ENCODE measurements at places on chromosomes 7 and 10.

DNA sequence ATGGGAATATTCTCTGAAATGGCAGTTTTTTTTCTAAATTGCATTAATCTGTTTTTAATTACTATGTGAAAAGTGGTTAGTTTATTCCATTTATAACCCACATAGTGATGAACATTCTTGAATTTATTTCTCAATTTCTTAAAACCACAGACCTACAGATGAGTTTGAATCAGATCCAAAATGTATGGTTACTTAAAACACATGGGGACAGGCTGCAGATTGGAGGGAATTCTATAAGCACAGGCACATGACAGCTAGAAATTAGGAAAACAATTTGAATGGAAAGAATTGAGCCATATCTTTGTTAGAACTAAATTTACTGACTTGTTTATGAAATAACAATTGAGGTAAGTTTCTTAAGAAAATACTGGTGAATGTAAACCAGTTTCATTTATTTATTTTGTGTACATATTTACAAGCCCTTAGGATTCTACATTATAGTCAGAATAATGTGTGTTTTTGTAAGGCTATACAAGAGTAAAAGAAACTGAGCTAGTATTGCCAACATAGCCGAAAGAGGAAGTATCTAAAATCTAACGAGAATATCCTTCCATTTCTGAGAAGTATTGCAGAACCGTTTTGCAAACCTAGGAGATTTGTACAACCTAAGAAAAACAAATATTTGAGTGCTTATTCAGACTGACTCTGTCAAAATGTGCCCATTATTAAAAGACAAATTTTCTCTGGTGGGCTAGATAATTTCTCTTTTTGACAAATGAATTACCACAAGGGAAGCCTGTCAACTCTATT lies 434.3 kb upstream of the SEMA3D start:
- DNase-seq: no peak

DNA sequence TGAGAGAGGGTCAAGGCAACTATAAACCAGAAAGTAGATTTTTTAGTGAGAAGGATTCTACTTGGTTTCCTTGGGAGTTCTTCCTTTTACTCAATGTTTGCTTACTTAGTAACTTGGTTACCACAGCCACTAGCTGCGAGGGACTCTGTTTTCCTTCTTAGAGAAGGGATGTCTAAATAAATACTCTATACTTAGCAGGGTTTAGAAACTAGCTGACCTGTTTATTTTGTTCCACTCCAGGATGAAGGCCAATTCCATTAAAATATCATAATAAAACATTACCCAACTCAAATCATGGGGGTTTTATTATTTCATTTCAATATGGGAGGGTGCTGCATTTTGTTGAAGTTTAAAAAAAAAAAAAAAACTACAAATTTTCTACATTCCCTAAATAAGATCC lies 87.3 kb downstream of the PPP1R3A start:
- no peak for DNase-seq

DNA sequence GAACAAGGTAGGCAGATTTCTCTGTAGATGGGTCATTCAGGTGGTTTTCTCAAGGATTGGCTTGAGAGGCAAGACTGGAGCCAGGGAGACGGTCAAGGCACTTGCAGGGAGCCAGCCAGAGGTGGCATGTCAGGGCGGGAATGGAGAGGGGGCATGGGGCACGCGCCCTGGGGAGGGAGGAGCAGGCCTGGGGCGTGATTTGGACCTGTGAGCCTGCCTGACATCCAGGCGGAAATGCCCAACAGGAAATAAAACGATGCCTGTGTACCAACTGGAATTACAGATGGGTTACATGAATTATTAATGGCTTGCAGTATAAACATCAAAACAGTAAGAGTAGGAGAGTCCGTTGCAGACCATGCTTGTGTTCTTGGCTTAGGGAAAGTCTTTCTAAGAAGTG lies 8.6 kb upstream of the SUN1 start:
- DNase-seq: no peak

GRCh38 chr10:26479766-26480492 lies 41.8 kb downstream of the APBB1IP start:
- DNase-seq: no peak

DNA sequence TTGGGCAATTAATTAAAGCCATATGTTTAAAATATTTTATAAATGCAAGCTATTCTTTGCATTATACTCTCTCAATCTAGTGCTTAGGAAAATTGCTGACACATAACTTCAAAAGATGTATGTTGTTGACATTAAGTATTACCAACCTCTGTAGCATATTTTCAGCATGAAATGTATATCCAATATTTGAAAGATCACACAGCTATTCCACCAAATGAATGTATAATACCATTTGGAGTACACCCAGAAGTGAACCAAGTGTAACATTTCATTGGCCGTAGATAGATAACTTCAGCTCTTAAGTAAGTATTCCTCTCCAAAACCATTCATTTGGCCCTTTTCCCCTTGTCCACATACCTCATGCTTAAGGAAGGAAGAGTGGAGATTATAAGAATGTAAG lies 104.6 kb downstream of the HECTD2 start:
- no peak for DNase-seq

GRCh38 chr7:78178319-78178718 lies 379.7 kb downstream of the PHTF2 start:
- DNase-seq: no peak

- DNase-seq: no peak
Observed at GRCh38 chr7:97002555-97003261, 2.6 kb upstream of the DLX6 start.

- no peak for DNase-seq
Observed at GRCh38 chr10:121553511-121554264, 44.6 kb downstream of the FGFR2 start.

DNA sequence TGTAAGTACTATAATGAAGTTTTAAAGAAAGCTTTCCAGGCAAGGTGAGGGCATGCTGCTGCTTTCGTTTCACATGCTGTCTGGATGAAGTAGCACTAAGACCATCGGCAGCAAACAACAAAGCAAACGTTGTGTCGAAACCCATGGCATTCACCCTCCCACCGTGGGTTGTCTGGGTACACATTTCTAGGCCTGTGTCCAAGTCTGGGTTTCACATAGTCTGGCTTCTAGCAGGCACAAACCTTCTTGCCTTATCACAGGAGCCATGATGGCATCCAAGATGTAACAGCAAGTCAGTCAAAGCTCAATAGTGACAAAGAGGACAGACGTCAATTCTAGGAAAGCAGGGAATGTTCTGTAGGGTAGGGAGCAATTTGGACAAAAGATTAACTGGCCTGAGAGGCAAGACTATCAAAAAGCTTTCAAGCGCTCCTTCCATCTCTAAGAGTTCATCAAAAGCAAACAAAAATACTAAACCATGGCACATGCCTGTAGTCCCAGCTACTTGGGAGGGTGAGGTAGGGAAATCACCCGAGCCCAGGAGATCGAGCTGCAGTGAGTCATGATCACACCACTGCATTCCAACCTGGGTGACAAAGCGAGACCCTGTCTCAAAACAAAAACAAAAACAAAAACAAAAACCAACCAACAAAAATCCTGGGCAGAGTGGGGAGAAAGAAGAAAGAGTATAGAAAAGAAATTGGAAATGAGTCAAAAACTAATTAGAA lies 42.7 kb downstream of the PAXIP1 start:
- no peak for DNase-seq

DNA sequence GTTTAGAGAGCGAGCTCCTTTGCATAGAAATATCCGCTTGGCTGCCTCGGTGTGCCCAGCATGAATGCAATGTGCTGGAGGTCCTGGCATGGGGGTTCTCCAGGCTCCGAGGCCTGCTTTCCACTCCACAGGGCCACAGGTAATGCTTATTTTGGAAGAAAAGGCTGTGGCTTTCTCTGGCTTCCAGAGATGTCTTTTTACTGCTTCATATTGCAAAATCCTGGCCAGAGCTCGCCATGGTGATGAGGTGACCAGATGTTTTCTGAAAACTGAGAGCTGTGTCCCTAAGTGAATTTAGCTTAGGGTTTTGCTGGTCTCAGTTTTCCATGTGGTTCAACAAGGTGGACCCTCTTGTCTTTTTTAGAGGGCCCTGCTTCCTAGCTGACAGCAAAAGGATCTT lies 65.2 kb downstream of the BMPER start:
- no peak for DNase-seq

DNA sequence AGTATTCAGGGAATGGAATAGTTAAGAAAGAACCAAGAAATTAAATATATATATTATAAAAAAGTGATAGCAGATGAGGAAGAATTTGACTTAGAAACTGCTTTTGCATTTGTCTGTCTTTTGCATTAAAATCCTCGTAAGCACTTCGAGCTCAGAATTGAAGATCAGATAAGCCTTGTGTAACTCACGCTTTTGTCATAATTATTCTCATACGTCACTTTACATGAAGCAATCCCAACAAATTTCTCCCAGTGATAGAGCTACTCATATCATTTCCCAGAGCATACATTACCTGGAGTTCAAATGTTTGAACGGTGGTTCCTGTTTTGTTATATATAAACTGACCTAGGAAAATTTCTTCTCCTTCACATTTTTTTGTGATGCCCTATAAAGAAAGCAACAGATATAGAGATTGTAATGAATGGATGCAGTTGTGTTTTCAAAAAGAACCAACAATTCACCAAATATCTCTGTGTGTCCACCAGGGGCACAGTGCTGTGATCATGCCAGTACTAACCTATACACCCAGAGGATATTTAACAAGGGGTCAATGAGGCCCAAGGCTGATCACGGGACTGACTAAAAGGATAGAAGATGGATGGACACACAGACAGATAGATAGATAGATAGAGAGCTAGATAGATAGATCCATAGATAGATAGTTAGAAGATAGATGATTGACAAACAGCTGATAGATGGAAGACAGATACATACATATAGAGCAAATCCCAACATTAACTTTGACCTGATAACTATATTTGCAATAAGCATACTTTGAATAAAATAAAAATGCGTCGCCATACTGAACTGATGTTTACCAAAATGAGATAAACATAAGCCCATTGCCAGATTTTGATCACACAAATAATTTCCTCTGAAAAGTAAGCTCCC lies 9.3 kb upstream of the HUS1 start:
- DNase-seq: no peak

DNA sequence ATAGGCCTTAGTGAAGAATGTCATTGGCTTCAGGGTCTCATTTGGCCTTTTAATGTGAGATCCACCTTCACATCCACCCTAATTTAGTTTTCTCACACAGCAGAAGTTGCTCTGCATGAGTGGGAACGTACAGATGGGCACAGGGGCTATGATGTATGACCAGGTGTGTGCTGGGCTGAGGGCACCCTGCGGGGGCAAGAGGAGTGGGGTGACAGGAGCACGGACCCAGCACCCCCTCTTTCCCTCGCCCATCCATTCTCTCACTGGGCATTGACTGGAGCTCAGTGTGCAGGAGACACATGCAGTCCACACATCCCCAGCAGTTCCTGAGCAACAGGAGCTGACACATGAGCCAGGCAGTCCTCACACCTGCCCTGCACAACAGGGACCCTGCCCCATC lies 95.1 kb upstream of the PPP2R2D start:
- no peak for DNase-seq

- DNase-seq: no peak
Observed at GRCh38 chr7:107644309-107644974, 16.2 kb upstream of the SLC26A4 start.

DNA sequence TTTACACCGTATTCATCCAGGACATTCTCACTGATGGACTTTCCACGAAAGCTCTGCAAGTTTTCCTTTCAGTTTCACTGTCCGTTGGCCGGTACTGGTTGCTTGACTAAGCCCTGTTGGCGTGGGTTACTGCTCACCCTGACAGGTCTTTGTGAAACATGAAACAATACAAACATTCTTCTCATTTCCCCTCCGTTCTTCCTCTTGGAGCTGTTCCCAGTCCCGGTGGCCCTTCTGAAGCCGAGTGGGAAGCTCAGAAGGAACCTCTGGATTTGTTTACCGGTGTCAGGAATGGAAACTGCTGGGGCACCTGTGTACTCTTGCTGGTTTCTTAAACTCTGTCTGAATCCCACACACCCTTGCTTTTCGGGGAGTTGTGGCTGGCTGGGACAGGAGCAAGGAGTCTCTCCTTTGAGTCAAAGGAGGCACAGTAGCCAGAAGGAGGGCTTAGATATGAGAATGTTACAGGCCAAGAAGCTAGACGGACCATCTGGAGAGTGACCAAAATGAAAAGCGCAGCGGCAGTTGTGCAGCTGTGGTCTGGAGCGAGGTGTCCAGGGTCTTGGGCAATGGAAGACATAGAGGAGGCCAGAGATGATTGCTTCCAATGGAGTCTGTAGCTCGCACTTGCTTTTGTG lies 45.7 kb downstream of the LYZL2 start:
- DNase-seq: no peak

DNA sequence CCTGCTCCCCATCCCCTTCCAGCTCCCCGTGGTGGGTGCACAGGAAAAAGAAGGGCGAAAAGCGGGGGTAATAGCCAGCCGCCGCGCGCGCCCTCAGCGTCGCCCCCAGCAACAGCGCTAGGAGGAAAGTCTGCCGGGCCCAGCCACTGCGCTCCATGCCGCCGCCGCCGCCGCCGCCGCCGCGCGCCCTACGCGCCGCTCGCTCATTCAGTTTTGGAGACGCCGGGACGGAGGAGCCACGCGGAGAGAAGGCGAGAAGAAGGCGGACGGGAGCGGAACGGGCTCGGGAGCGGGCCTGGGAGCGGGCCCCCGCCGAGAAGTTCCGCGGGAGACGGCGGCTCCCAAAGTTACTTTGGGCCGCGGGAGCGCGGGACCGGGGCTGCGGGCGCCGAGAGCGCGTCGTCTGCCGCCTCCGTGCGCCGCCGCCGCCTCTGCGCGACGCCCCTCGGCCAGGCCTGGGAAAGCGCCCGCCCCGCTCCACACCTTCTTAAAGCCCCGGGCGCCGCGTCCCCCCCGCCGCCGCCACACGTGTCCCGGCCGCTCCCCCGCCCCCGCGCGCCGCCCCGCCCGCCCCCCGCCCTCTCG lies at the start of gene RELN:
TSS of gene RELN (minus strand) at position 459 of the 585 bp plus-strand sequence. CDS start at position 157, 302 bp downstream.
- no peak for DNase-seq

- no peak for DNase-seq
Observed at GRCh38 chr10:82558014-82558607, 683.1 kb downstream of the NRG3 start.

DNA sequence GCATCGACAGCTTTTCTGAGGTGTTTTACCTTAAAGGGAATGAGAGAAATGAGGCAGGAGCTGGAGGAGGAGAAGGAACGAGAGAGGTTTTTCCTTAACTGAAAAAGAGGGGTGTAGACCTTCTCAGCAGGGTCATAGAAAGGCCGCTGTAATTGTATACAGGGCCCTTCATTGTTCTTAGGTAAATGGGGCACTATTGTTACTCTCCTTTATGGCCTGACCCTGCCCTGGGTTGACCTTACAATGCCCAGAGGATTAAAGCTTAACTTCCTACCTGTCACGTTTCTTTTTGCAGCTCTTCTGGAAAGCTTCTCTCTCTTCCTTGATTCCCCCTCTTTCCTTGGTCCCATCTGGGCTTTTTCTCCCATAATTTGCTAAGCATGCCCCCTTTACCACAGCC lies 13.7 kb upstream of the PDLIM1 start:
- DNase-seq: no peak

GRCh38 chr10:124152139-124153022 lies 59.0 kb upstream of the CHST15 start:
- DNase-seq: no peak

DNA sequence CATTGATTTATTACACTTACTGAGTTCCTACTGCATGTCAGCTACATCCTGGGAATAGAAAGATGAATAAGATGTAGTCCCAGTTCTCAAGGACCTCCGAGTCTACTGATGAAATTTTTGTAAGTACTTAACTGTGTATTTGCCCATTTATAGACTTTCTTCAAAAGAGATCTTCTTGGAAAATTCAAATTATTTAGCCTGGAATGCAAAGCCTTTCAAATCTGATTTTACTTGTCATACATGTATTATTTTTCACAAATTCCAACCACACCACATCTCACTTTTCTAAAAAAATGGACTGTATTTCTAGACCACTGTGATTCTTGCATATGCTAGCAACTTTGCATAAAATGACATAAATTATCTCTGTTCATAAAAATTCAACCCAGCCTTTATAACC lies 581.3 kb downstream of the ATRNL1 start:
- no peak for DNase-seq

All from stimulated activated CD8-positive, alpha-beta memory T cell treated with anti-CD3 and anti-CD28 coated beads, Interleukin-4, amount 100 ng/mL, for 1 hour (primary cell).